Tibial nerve (tissue), 4 donors: ENCODE measurements at places on chromosomes 7 and 10.

- no peak for DNase-seq
Observed at GRCh38 chr7:78720066-78720465, 733.4 kb downstream of the MAGI2 start.

GRCh38 chr10:42866115-42866995, 83.8 kb downstream of the BMS1 start:
- peak; percentile 43 for DNase-seq

DNA sequence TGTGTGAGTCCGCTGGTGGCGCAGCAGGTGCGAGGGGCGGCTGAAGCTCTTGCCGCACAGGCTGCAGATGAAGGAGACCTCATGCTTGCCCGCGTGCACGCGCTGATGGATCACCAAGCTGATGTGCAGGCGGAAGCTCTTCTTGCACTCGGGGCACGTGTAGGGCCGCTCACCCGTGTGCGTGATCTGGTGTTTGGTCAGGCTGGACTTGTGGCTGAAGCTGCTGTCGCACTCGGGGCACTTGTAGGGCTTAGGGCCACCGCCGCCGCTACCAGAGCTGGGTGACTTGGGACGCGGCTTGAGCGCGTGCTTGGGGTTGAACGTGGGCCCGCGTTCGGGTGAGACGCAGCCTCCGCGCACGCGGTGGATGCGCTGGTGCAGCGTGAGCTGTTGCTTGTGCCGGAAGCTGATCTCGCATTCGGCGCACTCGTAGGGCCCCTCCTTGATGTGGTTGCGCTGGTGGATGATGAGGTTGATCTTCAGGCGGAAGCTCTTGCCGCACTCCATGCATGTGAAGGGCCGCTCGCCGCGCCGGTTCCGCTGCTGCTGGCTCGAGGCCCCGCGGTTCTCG, 28.7 kb downstream of the ZNF777 start:
- no peak for DNase-seq

- no peak for DNase-seq
Observed at GRCh38 chr7:30433506-30433905, 45.1 kb downstream of the NOD1 start.

DNA sequence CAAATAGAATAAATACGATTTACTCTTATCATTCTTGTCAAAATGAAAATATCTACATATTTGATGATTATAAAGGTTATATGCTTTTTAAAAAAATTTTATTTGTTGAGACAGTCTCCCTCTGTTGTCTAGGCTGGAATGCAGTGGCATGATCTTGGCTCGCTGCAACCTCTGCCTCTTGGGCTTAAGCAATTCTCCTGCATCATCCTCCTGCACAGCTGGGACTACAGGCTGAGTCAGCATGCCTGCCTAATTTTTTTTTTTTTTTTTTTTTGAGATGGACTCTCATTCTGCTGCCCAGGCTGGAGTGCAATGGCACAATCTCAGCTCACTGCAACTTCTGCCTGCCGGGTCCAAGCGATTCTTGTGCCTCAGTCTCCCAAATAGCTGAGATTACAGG, 48.9 kb downstream of the PUS7 start:
- no peak for DNase-seq

DNA sequence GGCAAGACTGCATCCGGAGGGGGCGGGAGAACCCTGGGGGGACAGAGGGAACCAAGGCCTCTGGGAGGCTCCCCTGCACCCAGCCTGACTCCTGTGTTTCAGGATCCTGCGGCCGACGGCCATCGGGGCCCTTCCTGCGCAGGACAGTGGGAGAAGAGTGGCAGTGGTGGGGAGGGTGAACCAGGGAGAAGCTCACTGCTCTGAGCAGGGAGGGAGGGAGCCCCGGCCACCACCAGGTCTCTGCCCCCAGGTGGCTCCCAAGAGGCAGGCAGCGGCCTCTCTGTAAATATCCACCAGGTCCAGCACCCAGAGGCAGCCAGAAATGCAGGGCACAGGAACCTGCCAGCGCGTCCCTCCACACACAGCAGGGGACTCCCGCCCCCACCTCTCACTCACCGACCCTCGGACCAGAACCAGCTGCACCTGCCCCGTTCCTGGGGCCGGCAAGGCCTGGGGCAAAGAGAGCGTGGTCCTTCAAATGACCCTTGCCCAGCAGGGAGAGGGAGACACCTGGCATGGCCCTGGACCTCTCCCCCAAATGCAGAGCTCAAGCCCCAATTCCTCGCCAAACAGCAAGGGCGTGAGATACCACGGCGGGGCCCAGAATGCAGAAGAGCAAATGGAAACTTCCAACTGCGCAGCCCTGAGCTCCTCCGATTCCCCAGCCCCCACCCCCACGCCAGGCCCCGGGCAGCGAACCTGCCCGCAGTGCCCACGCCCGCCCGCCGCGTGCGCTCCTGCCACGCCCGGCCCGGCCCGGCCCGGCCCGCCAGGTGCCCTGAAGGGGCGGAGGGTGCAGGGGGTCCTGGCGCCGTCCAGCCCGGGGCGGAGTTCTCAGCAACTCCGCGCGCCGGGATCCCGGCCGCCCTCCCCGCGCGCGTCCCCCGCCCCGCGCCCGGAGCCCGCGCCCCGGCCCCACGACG, 805 bp downstream of the RASGEF1A start:
- no peak for DNase-seq

GRCh38 chr7:78499971-78500370, 701.4 kb downstream of the PHTF2 start:
- no peak for DNase-seq

DNA sequence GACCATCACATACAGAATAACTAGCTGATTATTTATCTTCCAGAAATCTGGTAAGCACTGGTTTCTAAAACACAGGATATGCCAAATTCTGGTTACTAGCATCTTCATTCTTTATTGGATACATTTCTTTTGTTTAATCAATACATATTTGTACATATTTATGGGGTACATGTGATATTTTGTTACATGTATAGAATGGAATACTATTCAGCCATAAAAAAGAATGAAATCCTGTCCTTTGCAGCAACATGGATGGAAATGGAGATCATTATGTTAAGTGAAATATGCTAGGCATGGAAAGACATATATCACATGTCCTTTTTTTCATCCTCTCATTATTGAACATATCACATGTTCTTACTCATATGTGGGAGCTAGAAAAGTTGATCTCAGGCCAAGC, 32.7 kb upstream of the PURB start:
- DNase-seq, result no peak

DNA sequence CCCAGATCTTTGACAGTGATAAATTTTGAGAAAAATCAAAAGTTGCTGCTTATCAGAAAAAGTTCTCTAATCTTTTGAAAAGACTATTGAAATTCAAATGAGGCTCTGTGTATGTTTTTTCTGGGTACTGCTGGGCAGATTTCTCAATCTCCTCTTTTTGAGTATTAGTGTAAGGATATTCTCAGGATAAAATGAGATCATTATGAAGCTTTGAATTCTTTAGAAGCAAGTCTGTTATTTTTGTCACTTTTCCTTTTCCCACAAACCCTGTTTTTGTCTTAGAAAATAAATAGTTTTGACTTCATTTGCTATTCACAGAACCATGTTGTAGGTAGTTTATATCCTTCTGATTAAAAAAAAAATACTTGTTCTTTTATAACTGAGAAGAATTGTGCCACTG, 7.9 kb downstream of the STAM start:
- DNase-seq, result no peak

DNA sequence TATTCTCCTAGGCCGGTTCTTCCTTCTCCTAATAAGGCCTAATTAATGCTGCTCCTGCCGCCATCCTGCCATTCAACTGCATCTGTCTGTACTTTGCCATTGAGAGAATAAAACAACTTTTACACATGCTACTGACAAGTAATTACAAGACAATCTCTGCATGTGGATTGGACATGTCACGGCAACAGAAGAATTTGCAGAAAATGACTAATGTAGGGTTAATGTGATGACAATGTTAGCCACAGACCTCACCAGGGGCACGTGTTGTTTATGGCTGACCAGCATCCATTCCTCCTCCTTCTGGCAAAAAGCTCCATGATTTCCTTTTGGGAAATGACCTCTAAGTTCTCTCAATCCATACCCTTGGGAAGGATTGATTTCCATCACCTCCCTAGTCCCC, 58.0 kb downstream of the NEBL start:
- DNase-seq, result no peak

GRCh38 chr10:130109796-130110245, 809 bp downstream of the C10orf143 start:
- peak; percentile 96 for DNase-seq

- no peak for DNase-seq
Observed at GRCh38 chr7:84264396-84264795, 69.8 kb upstream of the SEMA3A start.

GRCh38 chr7:147400221-147400689, 1190.3 kb upstream of the C7orf33 start:
- no peak for DNase-seq

DNA sequence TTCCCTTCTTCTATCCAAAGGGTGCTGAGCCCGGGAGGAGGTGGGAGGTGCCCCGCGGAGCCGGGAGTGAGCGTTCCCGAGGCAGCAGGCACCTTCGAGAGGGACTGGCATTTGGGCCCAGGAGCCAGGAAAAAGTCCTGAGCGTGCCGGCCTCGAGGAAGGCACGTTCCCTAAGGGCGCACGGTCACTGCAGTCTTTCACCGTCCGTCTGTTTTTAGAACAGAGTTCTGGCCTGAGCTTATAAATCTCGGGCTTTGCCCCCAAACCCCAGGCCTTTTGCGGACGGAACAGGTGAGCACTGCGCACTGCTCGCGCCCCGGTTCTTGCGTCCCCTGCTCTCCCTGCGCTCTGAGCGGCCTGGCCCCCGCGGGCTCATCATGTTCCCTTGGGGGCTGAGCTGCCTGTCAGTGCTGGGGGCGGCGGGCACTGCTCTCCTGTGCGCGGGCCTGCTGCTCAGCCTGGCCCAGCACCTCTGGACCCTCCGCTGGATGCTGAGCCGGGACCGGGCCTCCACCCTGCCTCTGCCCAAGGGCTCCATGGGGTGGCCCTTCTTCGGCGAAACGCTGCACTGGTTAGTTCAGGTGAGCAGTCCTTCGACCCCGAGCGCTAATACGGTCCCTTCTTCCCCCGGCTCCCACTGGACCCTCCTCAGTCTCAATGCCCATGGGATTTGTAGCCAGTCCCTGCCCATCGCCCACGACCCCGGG, 442 bp downstream of the CYP26C1 start:
- no peak for DNase-seq
